ENCODE measurements at places on chromosomes 2 and 18.

GRCh38 chr18:80042785-80043184 is 8.6 kb downstream of the RBFA start:
- DNase-seq: no peak

DNA sequence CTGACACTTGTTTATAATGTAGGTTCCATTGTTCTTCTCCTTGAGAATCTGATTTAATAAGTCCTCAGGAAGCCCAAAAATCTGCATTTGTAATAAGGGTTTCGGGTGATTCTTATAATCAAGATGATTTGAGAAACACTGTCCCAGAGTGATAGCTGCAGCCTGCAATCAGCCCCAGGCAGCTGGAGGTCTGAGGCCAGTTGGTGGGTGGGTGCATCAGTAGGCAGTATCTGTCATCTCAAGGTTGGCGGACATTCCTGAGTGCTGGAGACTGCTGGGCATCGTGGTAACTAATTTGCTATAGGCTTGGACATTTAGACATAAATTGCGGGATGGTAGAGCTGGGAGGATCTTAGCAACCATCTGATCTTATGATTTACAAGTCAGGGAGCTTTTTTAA is 2.7 kb upstream of the IL18RAP start:
- no peak for DNase-seq

- DNase-seq: no peak
Measured at GRCh38 chr18:49094136-49094535, 143.4 kb upstream of the SMAD7 start.

- no peak for DNase-seq
Measured at GRCh38 chr2:120959426-120959825, 223.8 kb downstream of the GLI2 start.

DNA sequence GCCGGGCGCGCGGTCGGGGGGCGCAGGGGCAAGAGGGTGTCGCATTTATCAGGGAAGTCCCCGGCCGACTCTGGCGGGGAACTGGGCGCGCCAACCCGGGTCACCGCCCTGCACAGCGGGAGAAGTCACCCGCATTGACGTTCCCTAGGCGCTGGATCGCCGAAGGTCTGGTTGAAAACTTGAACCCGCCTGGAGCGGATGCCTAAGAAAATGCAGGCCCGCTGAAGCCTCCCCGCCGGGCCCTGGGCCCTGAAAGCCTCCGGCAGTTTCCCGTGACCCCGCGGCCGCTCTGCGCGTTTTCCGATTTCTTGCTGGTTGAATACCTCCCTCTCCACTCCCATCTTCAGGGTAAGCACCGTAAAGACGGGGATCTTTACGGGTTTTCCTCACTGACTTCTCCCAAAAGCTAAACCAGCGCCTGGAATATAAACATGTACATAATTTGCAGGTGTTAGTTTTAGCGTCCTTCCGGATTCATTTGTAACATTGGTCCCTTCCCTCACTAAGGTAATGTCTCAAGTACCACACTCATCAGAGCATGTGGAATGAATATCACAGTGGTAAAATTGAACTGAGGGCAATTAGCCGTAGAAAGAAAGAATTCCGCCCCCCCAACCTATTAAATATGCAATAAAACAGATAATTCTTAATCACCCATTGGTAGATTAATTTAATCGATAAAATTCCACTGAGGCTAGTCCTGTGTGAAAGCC is 675 bp upstream of the SPIRE1 start:
- DNase-seq: peak; percentile 40

DNA sequence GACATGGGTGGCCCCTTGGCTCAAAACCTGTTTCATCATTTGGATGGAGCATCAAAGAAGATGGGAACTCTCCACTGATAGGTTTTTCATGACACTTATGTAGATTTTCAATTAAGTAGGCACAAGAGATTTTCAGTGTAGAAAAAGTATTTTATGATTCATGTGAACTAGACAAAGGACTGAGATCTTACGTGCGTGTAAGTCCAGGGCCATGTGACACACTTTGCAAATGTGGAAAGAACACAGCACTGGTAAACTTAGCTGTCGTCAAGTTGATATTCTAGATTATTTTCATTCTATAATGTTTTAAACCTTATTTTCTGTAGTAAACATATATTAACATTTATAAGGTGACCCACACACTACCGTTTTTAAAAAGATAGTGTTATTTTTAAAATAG is 37.4 kb downstream of the RNF144A start:
- no peak for DNase-seq

GRCh38 chr2:160293391-160294091 is 93.5 kb upstream of the ITGB6 start:
- no peak for DNase-seq

DNA sequence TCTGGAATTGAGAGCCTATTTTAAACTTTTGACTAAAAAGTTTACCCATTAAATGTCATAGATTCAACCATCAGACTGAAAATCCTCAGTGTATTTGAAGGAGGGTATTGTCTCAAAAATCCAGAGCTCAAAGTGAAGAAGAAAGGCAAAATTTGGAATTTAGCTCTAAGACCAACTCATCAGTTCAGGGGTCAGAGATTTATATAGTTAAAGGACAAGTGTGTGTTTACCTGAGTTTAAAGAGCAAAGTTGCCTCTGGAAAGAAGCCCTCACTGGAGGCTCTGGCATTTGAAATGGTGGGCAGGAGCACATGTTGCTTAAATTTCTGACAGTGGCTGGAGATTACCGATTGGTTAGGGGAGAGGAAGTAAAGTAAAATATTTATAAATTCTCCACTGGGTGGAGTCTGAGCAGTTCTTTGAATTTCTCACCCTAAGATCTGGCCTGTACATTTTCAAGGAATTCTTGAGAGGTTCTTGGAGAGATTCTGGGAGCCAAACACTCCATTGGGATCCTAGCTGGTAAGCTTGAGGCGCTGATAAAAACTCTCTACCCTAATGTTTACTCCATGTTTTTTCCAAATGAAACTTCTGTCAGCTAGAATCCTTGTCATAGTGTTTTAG is at the start of gene KYNU:
Gene KYNU, plus strand, starts transcription at position 449 of the 623 bp plus-strand sequence. CDS start 7,704 bp downstream, outside the sequence.
- no peak for DNase-seq

DNA sequence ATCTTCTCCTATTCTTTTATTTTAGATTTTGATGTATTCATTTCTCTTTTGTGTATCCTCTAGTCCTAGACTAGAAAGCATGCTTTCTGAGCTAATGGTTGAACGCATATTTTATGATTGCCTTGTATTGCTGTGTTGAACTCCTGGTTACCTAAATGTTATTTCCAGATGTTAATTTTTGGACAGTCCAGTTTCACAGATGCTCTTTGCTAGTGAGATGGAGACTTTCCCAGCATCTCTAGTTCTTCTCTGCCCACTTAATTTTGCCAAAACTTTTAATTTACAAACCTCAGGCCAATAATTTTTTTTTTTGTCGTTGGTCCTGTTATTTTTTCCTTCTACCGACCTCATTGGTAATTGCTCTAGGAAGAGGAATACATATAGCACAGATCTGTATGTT is 153.2 kb downstream of the HAUS1 start:
- DNase-seq: no peak

GRCh38 chr2:105081006-105081601 is 43.2 kb downstream of the MRPS9 start:
- no peak for DNase-seq

GRCh38 chr2:158381205-158381604 is 75.3 kb downstream of the CCDC148 start:
- DNase-seq: no peak

GRCh38 chr2:120125195-120125594 is 98.0 kb downstream of the TMEM185B start:
- no peak for DNase-seq

DNA sequence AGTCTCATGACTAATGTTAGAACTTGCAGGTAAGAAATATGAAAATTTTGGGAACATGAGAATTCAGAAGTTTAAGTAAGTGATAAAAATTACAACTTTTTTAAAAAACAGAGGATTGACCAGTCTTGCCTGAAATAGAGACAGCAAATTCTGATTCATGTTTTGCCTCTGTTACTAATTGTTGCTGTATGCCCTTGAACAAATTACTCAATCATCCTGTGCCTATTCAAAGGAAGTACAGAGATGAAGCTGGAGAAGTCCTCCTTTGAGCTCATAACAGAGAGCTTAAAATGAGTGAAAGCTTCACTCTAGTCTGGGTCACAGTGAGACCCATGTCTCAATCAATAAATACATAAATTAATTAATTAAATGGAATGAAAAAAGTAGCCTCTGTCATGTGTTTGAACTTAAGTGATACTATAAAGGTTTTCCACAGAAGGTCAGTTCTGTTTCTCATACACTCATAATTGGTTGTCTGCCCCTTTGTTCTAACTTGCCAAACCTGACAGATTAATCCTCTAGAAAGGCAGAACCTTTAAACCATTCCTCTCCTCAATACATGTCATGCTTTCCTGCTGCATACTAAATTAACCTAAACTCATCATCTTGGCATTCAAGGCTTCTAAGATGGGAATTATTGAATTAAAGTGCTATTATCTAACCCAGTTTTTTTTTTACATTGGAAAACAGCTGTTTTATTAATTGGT is 374.6 kb upstream of the LRATD1 start:
- DNase-seq: no peak

GRCh38 chr2:149597668-149598326 is 10.2 kb upstream of the MMADHC start:
- DNase-seq: peak; percentile 66
